NCI-H524 (cell line): ENCODE measurements at places on chromosomes 2 and 18.
A peak's percentile ranks its signal among the peaks of the same experiment; 100 is the strongest.

DNA sequence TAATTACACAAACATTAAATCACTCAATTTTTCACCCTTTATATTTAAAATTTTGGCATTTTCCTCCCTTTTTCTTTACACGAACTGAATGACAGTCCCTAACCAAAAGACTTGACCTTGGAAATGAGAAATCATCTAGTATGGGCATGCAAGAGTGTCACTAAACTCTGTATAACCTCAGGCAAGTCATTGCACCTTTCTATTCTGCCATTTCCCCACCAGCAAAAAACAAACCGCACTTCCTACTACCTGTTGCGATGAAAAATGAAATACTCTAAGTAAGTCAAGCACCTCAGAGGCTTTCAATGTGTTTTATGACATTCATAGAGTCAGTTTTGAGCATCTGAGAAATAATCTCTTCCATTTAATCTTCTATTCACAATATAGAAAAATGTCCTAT is 44.1 kb downstream of the ANKRD44 start:
- no peak for DNase-seq

DNA sequence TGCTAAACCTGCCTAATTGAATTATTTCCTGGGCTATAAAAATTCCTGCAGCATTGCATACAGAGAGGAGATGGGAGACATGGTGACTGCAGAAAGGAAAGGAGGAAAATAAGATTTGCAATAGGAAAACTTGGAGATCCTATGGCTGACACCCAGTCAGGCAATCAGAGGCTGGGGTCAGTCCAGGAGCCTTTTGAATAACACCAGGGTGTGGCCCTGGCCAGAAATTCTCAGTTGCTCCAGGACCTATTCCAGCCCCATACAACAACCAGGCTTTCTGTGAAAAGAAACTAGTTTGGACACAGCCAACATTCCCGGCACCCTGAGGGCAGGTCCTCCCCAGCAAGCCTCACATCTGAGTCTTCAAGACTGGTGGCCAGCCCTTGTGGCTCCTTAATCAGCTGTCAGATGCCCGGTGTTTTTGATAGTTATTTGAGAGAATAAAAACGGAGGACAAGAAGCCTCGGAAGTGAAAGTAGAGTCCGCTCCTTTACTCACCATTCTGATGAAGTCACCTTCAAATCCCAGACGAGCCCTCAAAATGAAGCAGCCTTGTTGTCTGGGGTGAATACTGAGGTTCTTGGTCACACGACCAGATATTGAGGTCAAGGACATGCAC is 31.1 kb upstream of the GMCL1 start:
- no peak for DNase-seq

DNA sequence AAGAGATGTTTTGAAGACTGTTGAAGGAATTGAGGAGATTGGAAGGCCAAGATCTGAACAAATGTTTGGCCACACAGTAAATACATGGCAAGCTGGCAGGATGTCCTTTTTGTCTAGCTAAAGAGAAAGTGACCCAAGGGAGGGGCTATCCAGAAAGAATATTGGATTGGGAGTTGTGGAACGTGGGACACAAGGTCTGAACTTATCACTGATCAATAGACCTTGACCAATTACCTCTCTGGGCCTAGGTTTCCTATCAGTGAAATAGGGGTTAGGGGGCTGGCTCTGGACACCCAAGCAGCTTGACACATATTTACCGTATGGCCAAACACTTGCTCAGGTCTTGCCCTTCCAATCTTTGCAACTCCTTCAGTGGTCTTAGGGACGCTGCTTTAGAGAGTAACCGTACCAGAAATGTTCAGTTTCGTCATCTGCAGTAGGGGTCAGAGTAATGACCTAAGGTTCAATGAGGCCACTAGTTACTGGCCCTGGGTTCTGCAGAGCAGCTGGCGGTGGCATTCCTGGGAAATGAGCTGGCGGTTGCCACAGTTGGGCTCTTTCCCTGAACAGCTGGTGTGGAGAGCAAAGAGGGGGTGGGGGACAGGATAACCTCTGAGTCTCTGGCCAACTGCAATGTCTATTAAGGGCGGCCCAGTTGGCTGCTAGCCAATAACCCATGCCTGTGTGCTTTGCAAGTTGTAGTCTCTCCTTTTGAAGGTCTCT is 70.1 kb upstream of the STPG4 start:
- DNase-seq = peak; percentile 98

DNA sequence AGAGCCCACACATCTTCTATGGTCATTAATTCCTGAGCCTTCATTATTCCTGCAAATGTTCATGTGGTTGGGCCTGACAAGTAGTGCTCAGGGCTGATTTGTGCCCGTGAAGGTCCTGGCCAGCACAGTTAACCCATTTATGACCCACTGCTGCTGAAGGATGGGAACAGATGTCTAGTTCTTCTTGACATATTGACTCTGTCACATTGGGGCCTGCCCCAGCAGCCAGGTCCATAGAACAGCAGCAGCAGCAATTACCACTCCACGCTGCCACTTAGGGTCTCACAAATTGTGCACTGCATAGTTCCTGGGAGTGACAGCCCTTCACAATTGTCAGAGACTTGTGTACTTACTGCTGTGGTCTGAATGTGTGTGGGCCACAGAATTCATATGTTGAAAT is 442.3 kb upstream of the RGPD4 start:
- DNase-seq = peak; percentile 12

DNA sequence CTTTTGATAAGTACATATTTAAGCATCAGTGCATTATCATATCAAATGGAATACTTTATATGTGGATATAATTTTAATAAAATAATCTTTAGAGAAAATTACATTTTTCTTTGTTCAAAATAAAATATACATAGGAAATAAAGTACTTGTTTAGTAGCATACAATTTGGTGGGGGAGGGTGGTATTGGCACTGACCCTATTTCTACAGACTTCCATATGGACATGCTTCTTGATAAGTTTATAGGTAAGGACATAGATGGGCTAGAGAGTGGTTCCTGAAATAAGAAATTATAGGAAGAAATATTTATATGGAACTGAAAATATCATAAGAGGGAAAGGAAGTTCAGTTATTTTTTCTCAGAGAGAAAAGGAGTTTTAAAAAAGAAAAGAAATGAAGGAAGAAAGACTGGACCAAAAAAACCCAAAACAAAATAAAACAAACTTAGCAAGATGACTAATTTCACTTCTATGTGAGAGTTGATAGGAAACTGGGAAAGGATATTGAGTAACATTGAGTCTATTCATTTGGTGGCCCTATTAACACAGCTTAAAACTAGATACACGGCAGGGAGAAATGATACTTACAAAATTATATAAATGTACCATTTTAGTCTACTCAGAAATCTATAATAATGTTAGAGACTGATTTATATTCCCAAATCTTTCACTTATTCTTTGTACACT is 505.9 kb downstream of the ERBB4 start:
- no peak for DNase-seq

GRCh38 chr2:109497911-109498870 is 115.6 kb downstream of the SEPTIN10 start:
- peak; percentile 76 for DNase-seq

- no peak for DNase-seq
Observed at GRCh38 chr2:38598991-38599295, 3.8 kb downstream of the HNRNPLL start.

DNA sequence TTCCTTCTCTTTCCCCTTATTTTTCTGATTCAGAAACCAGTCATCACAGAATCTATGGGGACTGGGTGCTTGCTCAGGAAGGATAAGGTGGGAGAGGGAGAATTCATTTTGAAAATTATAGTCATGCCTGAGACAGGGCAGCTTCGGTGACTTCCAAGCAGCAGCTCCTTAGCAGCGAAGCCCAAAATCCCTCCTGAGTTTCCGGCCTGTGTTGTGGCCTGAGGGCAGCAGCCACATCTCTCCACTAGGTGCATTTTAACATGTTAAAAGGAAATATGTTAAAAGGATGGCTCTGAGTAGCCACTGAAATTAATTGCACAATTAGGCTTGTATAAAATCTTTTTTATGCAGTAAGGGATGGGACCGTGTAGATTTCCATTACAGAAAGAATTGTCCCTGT is 207.0 kb upstream of the RAB12 start:
- no peak for DNase-seq

GRCh38 chr18:47995654-47996053 is 65.2 kb upstream of the SMAD2 start:
- no peak for DNase-seq

GRCh38 chr18:58754544-58755068 is 83.3 kb downstream of the MALT1 start:
- no peak for DNase-seq

- no peak for DNase-seq
Observed at GRCh38 chr18:183769-184168, 25.4 kb downstream of the USP14 start.

DNA sequence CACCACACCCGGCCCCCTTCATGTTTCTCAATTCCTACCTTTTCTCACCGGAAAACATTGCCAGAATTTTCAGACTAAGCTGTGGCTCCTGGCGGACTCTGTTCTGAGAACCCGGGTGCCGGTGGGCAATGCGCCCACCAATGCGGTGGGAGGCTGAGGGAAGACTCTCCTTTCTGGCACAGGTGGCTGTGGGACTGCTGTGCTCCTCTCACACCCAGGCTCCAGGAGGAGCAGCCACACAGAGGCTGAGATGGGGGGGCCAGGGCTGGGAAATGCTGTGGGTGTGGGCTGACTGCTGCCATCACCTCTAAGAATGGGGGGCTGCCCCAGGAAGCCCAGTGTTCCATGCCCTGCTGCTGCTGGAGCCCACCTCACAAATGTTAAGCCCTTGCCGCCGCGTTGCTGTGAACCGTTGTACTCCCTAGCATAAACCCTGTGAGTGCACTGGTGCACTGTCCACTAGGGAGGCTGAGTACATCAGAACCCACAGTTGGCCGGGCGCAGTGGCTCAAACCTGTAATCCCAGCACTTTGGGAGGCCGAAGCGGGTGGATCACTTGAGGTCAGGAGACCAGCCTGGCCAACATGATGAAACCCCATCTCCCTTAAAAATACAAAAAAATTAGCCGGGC is 152.6 kb downstream of the LDLRAD4 start:
- no peak for DNase-seq

DNA sequence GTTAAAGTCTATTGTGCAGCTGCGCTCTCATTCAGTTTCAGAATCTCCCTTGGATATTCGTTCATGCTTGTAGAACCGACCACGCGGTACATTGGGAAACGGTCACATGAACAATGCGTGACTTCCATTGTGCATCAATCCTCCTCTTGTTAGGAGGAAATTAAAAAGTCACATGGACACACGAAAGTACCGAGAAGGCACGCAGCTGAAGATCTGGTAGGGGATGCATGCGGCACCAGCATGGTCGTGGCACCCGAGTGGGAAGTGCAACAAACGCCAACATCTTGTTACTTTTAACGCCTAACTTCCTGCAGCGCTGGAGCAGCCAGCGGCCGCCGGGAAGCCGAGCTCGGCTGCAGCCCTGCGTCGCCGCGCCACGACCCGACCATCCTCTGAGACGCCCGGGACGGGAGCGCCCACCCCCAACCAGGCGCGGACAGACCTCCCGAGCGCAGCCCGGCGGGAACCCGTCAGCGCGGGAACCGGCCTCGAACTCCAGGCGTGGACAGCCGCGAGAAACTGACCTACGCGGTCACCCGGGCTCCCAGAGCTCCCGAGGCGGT is 412 bp downstream of the OSBPL1A start:
- DNase-seq = peak; percentile 53

- DNase-seq = no peak
Observed at GRCh38 chr2:13921245-13921644, 711.3 kb upstream of the LRATD1 start.

DNA sequence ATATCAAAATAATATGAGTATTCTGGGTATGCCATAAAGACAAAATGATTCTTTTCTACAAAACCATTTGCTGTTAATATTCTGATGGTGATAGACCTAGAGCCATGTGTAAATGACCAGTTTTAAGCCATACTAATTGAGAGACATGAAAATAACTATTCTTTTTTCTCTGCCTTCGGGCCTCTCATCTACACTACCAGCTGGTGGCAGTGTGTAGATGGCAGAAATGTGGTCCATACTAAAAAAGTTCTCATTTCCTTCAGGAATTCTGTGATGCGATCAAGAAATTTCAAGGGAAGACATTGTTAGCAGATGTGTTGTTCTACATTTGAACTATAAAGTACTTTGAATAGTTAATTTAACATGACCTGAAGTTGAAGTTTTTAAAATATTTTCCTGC is 485.2 kb downstream of the TRIB2 start:
- DNase-seq = peak; percentile 23

DNA sequence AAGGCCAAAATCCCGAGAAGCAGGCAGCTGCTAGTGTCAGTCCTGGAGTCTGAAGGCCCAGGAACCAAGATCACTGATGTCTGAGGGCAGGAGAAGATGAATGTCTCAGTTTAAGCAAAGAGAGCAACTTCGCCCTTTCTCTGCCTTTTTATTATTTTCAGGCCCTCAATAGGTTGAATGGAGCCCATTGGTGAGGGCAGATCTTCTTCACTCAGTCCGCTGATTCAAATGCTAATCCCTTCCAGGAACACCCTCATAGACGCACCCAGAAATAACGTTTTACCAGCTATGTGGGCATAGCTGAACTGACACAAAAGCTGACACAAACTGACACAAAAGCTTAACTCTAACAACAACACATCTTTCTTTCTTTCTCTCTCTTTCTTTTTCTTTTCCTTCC is 78.0 kb upstream of the KCNJ3 start:
- no peak for DNase-seq

DNA sequence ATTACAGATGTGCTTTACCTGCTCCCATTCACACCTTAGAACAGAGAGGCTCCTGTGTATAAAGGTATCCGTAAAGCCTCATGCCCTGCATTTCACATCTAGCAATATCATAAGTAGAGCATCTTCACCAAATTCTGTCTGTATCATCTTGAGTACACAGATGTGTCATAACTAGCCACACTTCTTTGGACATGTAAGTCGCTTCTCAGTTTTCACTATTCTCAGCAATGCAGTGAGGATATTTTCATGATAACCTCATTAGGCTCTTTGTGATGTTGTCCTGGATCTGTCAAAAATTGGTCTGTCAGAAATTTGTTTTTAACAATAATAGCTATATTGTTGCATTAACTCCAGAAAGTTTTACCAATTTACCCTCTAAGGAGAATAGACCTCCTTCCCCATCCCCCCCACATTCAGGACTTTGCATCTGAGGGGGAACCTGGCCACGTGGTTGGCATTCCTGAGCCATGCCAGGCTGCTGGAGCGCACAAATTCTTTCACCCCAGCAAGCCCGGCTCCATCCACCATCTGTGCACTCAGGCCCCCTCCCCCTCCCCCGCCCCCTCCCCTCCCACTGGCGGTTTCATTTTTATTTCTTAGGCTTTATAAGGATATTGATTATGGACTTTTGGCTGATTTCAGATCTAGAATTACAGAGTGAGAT is 34.1 kb downstream of the AGAP1 start:
- no peak for DNase-seq

- DNase-seq = no peak
Observed at GRCh38 chr2:19748073-19748375, 153.8 kb downstream of the TTC32 start.

DNA sequence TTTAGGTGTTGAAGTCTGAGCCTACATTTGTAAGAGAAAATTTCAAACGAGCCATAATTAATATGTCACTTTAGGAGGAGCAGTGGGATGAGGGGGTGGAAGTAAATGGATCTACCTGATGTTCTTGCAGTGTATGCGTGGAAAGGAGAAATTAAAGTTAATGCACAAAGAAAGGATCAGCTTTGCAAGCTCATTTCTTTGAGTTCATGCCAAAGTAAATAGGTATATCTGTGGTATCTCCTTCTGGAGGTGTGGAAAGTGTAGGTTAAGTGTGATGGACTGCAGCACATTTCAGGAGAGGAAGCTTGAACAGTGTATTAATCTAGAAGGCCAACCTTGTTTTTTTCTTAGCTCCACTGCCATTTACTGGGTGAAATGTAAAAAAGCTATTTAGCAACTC is 307.5 kb upstream of the ZEB2 start:
- DNase-seq = no peak

GRCh38 chr2:118981632-118982031 is 39.6 kb downstream of the MARCO start:
- DNase-seq = no peak
